Cortex of kidney (tissue), 1 donor: ENCODE measurements at places on chromosomes 12 and 14.
A peak's percentile ranks its signal among the peaks of the same experiment; 100 is the strongest.

GRCh38 chr12:119989361-119989730 is 310 bp downstream of the BICDL1 start:
- DNase-seq: no peak

DNA sequence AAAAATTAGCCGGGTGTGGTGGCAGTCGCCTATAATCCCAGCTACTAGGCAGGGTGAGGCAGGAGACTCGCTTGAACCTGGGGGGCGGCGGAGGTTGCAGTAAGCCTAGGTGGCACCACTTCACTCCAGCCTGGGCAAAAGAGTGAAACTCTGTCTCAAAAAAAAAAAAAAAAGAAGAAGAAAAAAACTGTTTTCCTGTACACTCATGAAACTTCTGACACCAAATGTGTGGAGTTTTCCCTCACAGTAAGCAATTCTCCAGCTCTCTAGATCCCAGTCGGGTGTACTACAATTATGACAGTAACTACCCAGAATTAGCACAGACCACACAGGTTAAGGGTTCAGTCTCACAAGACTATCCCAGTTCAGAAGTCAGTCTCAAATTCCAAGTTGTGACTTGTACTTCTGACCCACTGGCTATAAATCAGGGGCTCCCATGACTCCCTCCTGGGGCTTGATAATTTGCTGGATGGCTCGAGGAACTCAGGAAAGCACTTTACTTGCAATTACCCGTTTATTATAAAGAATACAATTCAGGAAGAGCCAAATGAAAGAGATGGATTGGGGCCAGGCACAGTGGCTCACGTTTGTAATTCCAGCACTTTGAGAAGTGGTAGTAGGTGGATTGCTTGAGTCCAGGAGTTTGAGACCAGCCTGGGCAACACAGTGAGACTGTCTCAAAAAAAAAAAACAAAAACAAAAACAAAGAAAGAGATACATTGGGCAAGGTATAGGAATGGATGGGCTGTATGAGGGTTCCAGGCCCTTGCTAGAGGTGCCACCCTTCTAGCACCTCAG is 12.4 kb upstream of the ARF6 start:
- no peak for DNase-seq

DNA sequence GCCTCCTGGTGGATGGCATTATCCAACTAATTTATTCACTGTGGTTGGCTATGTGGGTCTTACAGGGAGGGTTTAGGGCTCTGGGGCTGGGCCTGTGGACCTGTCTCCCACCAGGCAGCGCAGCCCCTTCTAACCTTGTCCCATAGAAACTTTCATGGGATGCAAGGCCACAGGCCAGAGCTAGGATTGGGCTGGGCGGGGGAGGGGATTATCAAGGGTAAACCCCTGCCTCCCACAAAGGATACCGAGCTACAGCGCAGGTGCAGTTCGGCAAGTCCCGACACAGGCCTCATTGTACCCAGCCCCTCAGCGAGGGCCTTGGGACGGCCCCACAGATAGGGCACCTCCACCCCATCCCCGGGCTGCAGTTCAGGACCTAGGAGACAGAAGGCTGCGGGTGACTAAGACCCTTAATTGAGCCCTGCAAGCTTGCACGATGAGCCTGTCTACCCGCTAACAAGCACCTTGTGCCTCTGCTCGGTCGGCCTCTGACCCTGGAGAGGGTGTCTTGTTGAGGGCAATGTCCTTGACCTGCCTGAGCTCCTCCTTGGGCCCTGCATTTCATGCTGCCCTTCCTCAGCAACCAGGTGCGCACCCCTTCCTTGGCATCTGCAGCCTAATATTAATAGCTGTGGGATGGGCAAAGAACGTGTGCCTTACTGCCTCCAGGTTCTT is 46.7 kb downstream of the PSMA6 start:
- no peak for DNase-seq

DNA sequence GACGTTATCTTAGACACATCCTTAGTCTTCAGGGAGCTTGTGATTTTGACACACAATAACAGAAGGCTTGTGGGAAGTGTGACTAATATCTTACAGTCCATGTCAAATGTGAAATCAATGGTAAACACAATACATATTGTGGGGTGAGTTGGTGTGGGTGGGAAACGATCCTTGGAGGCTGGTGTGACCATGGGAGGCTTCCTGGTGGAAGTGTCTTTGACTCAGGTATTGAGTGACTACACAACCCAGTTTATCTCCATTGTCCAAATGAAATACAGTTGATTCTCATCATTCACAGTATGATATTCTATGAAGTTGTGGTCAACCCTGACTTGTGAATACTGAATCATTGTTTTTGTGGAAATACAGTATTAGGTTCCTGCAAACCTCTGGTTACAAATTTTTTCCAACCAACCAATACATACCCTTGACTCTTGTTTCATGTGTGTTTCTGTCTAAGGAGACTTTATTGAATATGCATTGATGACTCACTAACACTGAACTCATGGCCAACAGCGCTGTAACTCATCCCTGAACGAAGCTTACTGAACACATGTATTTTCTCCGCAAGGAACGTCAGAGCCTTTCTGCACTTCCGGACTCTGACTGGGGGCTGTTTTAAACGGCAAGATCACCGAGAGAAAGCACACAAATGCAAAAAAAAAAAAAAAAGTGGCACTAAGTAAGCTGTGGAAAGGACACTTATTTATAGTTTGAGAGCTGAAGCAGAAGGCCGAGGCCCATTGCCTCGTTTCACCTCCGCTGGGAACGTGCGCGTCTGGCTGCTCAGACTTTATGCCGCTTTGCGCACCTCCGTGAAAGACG is 59.0 kb downstream of the CLMN start:
- no peak for DNase-seq

GRCh38 chr12:26621932-26622331 is 211.1 kb downstream of the ITPR2 start:
- DNase-seq: no peak

DNA sequence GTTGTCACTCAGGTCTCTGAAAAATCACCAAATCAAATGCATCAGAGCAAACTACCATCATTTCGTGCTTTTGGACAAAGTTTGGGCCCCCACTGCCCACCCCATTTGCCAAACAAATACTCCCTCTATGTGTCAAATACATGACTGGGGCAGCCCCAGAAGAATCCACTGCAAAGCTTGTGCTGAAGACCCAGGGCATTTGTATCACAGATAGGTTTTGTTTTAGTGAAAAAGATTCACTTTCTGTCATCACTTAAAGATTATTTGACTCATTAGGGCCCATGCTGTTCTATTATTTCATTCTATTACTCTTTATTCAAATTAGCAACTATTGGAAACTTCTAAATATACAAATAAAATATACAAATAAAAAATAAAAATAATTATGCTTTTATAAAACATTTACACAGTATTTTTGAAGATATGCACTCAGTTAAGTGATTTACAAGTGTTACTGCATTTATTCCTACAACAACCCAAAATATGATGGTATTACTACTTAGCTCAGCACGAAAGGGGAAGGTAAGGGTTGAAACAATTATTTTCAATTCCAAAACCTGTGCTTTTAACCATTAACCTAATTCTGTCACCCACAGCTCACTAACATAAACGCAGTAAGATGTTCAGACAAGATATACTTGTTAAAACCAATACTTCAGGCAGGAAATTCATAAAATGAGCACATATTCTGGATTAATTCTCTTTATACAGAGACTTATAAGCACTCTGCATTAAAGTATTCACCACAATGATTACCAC is 36.5 kb downstream of the LRIG3 start:
- DNase-seq: no peak

DNA sequence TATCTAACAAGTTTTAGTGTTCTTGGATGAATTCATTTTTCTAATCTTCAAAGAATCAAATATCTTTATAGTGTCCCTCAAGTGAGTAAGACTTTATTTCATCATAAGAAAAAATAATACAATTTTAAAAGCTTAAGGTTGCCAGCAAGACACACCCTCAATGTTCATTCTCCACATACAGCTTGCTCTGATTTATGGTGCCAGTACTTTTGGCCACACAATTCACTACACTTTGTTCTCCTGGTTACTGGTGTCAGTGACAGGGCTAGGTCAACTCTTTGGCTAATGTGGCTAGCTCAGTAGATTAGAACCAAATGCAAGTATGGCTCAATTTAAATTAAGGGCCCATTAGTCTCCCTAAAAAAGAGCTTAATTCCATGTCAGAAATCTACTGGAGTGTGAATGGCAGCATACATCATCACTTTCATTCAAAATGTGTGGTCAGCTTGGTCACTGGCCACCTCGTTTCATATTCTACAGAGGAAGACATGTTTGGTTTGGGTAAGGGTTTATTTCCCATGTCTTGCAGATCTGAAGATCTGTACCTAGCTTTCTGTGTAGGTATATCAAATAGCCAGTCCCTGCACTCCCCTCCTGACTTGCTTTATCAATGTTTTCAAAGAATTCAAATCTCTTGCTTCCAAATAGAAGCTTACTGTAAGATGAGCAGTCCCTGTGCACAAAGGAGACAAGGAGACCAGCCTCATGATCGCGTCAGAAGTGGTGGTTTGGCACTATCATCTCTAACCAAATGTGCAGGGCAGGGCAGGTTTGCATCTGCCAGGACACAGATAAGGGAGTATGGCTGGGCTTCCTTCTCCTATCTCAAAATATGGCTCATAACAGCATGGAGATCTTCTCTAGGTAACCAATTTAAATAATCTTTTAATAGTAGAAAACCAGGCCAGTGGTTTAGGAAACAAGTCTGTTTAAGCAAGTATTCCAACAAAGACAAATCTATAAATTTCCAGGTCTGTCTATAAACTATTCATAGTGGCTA is 31.3 kb downstream of the HECTD4 start:
- DNase-seq: no peak

- no peak for DNase-seq
Measured at GRCh38 chr12:31974673-31975072, 15.5 kb downstream of the RESF1 start.

GRCh38 chr12:106452309-106452708 is 94.8 kb downstream of the POLR3B start:
- DNase-seq: no peak

DNA sequence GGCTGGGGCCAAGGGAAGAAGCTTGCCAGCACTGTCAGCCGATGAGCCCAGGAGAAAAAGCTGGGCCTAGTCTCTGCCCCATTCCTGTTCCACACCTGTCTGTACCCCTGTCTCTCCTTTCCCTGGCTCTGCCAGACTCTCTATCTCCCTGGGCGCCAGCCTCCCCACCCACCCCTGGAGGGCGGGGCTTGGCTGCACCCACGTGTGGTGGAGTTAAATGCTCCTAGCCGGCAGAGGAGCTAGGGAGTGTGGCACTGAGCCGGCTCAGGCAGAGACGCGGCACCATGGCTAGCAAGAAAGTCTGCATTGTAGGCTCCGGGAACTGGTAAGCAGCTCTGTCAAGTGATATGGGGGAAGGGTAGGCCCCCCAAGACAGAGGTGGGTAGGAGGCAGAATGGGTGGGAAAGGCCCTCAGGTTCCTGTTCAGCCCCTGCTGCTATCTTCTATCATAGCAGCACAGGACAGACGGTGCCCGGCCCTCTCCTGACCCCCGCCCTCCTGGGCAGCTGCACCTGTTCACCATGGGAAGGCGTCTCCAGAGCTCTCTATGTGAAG is at the start of gene GPD1:
GPD1 (plus strand) TSS at position 242 of the 555 bp plus-strand sequence; CDS start at position 285, 43 bp downstream.
- DNase-seq: peak; percentile 59

- DNase-seq: no peak
Measured at GRCh38 chr12:116978791-116979508, 68.2 kb downstream of the FBXW8 start.

- no peak for DNase-seq
Measured at GRCh38 chr12:124952295-124952694, 36.6 kb downstream of the DHX37 start.

DNA sequence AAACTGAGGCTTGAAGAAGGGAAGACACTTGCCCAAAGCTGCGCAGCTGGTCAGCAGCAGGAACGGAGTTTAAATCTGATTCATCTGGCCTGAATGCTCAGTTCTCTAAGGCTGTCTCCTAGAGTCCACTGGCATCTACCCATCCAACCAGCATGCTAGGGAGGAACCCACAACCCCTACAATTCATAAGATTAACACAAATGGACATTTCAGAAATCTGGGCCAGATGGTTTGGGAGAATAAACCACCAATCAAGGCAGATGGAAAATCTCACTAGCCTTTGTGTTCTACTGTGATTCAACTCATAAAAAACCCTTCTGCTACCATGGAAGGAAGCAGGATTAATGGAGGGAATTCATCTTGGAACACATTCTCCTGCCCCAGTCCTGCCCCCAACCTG is 67.8 kb downstream of the WSCD2 start:
- no peak for DNase-seq

DNA sequence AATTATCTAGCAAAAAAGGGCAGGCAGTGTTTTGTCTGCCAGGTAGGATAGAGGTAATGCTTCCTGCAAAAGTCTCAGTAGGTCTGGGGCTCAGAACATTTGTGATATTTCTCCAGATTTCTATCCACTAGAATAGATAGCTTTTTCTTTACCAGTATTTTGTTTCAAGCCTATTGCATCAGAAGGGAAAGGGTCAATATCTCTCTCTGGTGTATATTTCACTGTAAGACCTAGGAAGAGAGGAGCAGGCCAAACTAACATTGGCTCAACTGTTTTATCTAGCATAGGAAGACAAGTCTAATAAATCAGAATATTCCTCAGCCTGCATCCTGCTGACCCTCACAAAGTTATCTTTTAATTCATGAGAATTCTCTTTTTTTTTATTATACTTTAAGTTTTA is 106.7 kb upstream of the DAAM1 start:
- no peak for DNase-seq

- DNase-seq: no peak
Measured at GRCh38 chr12:100359248-100359647, 2.4 kb downstream of the SLC17A8 start.
